Kidney tubule cell (primary cell): ENCODE measurements at places on chromosomes 3 and 15.

GRCh38 chr3:5479229-5479799, 291.8 kb downstream of the EDEM1 start:
- DNase-seq: peak; percentile 86

GRCh38 chr3:118573912-118574311, 460.7 kb downstream of the IGSF11 start:
- DNase-seq: no peak

DNA sequence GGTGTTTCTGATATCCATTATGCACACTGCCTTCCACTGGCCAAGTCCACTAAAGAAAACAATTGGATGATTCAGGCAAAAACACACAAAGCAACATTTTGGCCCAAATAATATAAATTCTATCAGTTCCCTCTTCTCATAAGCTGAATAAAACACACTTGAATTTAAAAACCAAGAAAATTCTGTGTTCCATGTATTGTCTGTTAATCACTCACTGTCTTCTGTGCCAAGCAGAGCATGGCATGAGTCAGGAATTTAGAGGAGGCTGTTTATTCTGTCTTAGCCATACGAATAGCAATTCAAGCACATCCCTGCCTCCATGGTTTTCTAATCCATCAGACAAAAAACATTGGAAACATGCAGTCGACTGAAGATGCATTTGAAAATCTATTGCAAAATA, 215.6 kb upstream of the UMPS start:
- DNase-seq: peak; percentile 73

DNA sequence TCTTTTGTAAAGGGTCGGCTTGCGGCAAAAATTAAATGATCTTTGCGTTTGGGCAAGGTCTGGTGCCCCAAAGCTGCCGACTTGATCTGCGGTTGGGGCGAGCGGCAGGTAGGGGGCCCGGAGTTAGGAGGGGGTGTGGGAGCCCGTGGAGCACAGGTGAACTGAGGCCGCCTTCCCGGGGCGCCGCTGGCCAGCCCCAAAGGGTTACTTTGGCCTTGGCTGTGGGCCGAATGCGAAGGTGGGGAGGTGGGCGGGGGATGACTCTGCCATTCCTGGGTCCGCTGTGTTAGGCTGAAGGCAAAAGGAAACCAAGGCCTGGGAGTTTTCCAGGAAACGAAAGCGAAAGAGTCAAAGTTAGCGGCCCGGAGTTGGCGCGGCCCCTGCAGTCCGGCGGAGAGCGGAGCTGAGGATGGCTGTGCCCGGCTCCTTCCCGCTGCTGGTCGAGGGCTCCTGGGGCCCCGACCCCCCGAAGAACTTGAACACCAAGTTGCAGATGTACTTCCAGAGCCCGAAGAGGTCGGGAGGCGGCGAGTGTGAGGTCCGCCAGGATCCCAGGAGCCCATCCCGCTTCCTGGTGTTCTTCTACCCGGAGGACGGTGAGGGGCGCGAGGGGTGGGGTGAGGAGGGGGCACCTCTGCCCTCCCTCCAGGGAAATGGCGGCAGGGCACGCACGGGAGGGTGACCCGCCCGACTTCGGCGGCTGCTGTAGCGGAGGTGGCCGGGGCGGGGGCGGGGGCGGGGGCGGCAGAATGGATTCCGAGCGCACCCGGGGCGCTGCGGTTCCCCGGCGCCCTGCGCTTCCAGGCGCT, at the start of gene PARP14:
PARP14 (plus strand) TSS at position 365 of the 809 bp plus-strand sequence; CDS start at position 410, 45 bp downstream.
- DNase-seq: peak; percentile 81

DNA sequence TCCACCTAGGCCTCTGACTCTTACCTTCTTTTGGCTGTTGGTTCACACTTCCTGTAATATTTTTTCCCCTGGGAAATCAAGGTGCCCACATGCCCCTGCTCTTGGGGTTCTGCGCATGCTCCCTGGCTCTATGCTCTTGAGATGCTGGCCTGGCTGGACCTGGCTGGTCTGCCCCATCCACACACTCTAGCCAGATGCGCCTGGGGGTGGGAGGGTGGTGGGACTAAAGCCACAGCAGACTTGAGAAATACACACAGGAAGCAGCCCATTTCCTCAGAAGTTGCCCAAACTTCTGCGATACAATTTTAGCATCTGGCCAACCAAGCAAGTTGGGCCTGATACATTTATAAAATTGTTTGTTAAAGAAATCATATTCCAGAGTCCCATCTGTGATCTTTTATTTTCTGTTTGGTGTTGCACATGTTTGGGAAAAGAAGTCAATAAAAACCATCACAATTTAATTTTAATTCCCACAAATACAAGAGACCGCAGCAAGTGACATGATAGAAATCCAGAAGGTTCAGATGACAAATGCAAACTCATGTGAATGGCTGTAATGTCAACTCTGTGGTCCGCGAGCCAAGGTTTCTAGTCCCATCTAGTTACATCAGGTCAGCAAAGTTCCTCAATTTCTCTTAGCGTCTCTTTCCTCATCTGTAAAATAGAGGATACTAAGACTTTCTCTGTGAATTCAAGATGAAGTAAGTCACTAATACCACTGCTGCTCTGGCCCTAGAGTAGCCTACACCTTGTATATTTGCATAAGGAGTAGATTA, 55.9 kb upstream of the MEF2A start:
- no peak for DNase-seq

- no peak for DNase-seq
Observed at GRCh38 chr15:39407116-39407515, 173.8 kb upstream of the THBS1 start.

GRCh38 chr3:123388811-123389627, 59.9 kb downstream of the ADCY5 start:
- DNase-seq: no peak

DNA sequence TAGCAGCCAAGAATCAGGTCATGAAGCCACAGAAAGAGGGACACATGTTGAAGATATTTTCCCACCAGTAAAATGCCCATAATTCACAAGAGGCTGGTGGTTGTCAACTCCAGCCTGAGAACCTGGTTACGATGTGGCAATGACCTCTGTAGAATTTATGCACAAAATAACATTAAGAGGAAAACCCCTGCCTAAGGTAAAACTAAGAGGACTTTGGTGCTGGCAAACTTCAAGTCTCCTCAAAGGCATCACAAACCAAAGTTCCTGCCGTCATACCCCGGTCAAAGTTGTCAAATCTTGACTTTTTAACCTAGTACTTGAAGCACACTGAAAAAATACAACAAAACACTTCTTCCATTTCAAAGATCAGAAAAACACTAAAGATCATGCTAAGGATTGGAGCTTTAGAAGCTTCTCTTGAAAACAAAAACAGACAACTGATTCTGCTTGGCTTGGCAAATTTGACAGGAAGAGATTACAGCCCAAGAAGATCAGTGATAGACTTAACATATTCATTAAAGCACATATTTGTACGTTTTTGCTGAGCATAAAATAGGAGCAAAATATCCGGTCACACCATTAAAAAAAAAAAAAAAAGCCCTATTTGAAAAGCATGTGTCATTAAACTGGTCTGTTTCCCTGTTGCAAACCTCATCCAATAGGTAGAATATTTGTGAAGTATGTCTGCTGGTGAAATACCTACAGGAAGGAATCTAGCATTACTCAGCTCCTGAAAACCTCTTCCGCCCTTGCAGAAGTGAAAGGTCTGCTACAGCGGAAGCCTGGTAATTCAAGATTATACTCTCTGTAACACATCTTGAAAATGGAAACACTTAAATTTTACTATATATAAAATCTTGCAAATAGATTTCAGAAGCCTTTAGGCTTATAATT, 22.8 kb downstream of the EIF4E3 start:
- DNase-seq: peak; percentile 92

DNA sequence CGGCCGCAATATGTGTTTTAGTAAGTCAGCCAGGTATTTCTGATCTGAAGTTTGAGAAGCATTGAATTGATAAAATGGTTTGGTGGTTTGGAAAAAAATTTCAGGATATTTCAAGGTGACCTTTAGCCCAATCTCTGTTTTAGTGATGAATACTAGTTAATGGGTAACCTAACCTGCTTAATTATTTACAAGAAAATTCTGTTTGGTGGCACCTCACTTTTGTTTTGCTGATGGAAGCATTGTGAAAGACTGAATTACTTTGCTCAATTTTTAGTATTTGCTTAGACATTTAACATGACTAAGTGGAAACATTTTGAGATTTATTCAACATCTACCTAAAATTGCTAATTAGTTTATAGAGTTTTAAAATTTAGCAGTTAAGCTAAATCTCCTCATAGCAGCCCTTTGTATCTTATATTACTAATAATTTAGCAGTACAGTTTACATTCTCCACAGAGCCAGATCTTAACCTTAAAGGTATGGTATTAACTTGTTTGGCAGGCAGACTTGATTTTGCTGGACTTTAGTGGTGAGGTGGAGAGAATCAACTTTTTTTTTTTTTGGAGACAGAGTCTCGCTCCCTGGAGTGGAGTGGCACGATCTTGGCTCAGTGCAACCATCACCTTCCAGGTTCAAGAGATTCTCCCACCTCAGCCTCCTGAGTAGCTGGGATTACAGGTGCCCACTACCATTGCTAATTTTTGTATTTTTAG, 35.4 kb downstream of the GRAMD1C start:
- peak; percentile 35 for DNase-seq

DNA sequence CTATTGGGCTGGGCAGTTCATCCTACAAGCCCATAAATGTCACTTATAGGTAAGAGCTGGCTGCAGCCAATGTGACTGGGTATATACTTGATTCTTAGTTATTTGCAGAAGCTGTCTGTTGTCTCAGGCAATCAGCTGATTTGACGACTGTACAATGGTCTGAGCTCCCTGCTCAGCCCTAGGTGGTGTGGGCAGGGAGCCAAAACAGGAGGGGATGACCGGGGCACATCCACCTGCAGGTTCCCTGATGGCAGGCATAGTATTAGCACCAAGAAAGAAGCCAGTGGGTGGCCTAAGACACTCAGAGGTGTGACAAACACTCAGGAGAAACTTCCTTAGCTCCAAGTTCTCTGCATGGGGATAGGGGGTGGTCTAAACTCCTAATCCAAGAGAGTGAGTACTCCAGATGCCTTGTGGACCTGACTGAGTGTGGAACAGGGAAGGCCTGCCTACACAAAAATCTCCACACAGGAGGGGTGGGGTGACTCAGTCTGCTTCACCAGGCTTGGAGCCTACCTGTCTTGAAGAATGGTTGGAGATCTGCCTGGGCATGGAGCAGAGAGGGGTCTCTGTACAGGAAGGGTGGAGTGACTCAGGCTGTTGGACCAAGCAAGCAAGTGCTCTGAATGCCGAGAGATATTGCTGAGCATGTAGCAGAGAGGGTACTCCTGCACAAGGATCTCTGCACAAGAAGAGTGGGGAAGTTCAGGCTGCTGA, 690.4 kb upstream of the NAALADL2 start:
- no peak for DNase-seq
